ENCODE measurements at places on chromosomes 4 and X. TPM values are rescaled to one million over a fixed set of nuclear protein-coding genes. Genes with fewer than 3 reads are reported as not detected.

Gene RTL3
- total RNA-seq, result not detected

Gene SLITRK4
- not detected for total RNA-seq

Gene SGCB
- 26.5 TPM for total RNA-seq

Gene MSANTD1
- not detected for total RNA-seq

Gene CLCN5
- total RNA-seq, result 2.5 TPM

Gene RNF175
- not detected for total RNA-seq

Gene PARM1
- total RNA-seq, result 0.48 TPM

Gene GRIA3
- total RNA-seq, result not detected
